ENCODE measurements at places on chromosomes 2 and 18.

DNA sequence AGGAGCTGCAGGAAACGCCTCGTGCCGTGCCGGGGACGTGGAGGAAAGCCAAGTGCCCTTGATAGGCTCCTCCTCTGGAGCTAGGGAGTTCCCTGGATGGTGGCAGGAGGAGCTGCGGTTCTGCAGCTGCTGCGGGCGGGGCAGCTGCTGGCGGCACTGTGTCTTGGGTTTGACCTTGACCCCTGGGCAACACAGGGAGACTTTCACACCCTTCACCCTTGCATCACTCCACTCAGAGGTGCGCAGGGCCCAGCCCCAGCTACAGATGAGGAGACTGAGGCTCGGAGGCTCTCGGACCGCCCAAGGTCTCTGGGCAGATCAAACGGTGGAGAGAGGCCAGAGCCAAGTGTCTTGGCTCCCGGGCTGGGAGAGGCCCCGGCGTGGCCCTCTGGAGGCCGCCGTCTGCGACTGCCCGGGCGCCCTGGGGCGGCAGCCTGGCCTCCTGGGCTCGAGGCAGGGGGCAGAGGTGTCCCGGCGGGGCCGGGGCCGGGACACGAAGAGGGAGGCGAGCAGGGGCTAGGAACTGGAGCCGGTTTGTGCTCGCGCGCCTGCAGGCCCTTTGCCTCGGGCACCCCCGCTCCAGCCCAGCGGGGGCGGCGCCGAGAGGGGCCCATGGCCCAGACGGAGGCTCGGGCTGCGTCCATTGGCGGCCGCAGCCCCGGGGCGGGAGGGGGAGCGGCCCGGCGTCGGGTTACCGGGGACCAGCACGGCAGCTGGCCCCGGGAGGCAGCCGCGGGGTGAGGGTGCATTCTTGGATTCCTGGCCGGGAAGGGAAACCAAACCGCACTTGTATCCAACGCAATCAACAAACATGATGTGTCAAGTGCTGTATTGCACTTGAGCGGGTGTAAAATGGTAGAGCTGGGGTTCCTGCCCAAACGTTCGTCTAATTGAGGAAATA lies 129.6 kb upstream of the SLC1A4 start:
- no peak for DNase-seq

DNA sequence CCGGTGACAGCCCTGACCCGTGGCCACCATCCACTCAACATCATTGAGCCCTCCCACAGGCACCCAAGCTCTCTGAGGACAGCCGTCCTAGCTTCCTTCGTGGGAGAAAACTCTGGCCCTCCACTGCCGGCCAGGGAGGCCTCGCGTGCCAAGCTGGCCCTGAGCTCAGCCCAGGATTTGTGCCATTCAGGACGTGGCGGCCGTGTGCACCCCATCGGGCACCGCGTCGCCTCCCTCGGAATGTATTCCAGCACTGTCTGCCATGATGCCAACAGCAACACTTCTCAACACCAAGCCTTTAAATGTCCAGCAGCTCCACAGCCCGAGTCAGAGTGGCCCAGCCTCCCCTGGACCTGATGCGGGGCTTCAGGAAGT lies 35.7 kb downstream of the ZNF516 start:
- no peak for DNase-seq

GRCh38 chr18:61982475-61982874 lies 89.7 kb upstream of the RNF152 start:
- DNase-seq: no peak

GRCh38 chr2:240637116-240637900 lies 12.0 kb downstream of the GPR35 start:
- DNase-seq: no peak

GRCh38 chr2:70651727-70652126 lies 98.1 kb upstream of the TGFA start:
- no peak for DNase-seq

DNA sequence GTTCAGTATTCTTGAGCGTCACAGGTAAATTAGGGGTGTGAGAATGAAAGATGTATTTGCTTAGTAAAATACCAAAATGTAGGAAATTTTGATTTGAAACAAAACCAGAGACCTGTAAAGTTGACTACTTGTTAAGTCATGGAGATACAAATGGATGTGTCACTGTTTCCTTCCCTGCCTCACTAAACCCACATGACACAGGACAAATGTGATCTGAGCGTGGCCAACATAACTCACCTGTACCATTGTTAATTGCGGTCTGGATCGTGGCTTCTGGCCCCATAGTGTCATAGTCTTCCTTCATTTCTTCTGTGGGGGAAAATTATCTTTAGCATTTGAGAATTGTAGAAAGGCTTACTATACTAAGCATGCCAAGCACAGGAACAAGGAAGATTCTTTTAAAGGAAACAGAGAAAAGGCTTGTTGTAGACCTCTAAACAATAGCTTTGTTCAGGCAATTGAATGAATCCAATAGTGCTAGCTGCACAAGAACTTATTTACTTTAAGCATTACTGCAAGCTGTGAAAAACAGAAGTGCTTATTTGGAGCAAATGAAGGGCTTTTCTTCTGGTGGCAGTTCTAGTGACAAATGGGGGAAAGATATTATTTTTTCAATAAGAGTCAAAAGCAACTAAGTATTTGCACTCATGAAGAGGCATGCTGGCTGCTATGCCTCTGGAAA lies 95.2 kb downstream of the ZEB2 start:
- DNase-seq: no peak

DNA sequence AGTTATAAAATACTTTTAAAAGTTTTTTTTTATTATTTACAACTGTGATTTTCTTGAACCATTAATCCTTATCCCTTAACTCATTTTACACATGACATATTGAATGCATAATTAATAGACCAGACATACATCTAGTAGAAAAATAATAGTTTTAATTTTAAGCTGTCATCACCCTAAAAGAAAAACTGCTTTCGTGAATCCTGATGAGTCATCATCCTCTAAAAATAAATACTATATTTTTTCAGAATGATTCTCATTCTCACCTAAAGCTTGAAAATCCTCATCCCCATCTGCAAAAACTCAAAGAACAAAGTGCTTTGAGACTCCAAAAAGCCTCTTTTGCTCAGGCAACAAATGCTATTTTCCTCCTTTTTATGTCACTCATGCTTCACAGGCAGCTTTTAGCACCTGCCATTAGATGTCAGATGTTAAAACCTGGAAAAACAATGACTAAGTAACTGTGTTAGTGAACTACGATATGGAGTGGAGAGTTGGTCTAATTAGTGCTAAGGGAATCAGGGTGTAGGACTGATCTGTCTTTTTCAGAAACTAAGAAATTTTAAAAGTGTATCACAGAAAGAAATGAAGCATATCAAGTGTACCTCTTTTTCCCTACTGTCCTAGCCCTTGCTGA lies 297.6 kb downstream of the TMX3 start:
- DNase-seq: no peak

- no peak for DNase-seq
These were observed 577.4 kb upstream of the GCFC2 start for GRCh38 chr2:76288146-76288545.

GRCh38 chr2:142840436-142840835 lies 37.0 kb upstream of the KYNU start:
- DNase-seq: no peak

GRCh38 chr2:159456500-159457426 lies 159.6 kb downstream of the BAZ2B start:
- no peak for DNase-seq

GRCh38 chr2:56108806-56109205 lies 75.0 kb upstream of the CCDC85A start:
- DNase-seq: no peak

- DNase-seq: no peak
These were observed 287.3 kb downstream of the CMPK2 start for GRCh38 chr2:6578416-6578815.

GRCh38 chr2:230942920-230943896 lies 18.2 kb upstream of the GPR55 start:
- no peak for DNase-seq

DNA sequence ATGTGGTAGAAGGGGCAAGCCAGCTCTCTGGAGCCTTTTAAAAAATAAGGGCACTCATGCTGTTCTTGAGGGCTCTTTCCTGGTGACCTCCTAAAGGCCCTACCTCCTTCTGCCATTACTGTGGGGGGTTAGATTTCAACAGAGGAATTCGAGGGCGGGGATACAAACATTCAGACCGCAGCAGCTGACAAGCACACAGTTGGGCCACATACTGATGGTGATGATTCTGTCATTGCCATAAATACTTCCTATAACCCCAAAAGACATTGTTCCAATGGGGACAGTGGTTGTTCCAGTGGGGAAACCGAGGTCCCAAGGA lies 67.0 kb downstream of the TSHZ1 start:
- DNase-seq: no peak

DNA sequence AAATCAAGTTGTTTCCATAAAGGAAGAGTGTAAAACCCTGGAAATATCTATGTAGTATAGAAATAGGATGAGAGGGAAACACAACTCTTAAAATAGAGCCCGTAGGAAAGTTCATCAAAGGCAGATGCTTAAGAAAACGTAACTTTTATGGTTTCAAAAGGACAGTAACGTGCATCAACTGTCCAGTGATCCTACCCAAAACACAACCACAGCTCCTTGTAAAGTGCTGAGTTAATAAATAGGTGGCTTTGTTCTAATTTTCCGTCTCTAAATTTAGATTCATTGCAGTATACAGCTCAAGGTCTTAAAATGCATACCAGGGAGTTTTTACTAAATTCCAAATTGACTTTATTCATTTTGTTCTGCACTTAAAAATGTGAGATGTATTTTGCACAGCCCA lies 282.1 kb upstream of the ID2 start:
- no peak for DNase-seq

GRCh38 chr2:15072836-15073235 lies 440.3 kb downstream of the LRATD1 start:
- no peak for DNase-seq

DNA sequence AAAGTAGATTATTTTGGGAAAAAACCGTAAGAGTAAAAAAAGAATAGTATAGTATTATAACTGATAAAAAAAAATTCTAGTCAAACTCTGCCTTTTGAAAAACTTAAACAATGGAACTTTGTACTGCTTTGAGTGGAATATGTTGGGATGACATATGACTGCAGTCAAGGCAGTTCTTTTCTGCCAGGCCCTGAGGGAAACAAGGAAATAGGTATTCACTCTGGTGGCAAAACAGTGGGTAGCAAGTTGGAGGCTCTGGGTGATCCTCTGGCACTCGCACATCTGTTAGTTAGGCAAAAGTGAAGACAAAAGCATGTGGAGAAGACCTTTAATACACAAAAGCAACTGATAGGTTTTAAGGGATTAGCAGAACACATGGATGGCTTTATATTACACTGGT lies 102.2 kb downstream of the ARHGEF33 start:
- no peak for DNase-seq

- DNase-seq: no peak
These were observed 41.6 kb downstream of the PKDCC start for GRCh38 chr2:42089340-42089925.

GRCh38 chr2:224126440-224126839 lies 87.4 kb upstream of the SERPINE2 start:
- no peak for DNase-seq

DNA sequence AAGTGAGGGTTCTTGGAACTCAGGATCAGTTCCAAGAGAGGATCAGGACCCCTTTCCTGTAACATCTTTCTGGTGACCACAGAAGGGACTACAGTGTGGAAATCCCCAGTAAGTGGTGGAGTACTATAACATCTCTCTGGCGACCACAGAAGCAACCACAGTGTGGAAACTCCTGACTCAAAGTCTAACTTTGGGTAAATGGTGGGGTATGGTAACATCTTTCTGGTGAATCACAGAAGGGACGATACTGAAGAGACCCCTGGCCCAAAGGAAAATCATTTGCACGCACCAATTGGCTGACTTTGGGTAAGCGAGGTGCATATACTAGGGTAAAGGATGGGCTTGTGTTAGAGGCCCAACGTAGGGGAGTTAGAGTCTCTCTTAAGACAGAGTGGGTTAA lies 56.3 kb upstream of the GULP1 start:
- no peak for DNase-seq

DNA sequence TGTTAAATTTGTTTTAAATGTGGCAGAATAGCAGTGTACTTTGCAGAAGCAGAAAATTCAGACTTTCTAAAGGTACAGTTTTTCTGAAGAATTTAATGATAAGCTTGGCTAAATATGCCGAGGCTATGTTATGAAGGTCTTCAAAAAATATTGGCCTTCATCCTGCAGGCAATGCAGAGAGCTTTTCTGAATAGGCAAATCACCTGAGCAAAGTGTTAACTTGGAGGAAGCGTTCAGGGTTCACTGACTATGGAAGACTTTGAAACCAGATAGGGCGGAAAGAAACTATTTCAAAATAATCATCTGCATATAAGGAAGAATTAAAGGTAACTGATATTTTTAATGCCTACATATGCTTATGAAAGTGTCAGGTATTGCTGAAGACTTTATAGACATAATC lies 133.7 kb upstream of the SETBP1 start:
- no peak for DNase-seq

- no peak for DNase-seq
These were observed 62.3 kb downstream of the SOWAHC start for GRCh38 chr2:109676346-109676902.

GRCh38 chr2:237824085-237824484 lies 25.5 kb downstream of the RBM44 start:
- no peak for DNase-seq

- no peak for DNase-seq
These were observed 77.9 kb upstream of the SATB2 start for GRCh38 chr2:199535445-199536177.

DNA sequence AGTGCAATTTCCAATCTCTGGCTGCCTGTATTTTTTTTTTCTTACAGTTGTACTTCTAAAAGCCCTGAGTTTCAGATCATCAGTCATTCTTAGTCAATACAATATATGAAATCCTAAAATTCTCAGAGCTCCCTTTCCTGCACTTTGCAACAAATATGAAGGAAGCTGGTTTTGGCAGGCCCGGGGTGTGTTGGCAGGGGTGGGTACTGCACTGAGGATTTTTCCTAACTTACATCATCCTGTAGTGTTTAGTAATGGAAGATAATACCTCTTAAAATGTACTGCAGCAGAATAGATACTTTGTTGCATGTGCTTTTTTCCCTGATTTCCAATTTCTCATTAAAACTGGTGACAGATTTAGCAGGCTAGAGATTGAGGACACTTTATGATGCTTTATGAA lies 374.6 kb downstream of the PTH2R start:
- DNase-seq: no peak

DNA sequence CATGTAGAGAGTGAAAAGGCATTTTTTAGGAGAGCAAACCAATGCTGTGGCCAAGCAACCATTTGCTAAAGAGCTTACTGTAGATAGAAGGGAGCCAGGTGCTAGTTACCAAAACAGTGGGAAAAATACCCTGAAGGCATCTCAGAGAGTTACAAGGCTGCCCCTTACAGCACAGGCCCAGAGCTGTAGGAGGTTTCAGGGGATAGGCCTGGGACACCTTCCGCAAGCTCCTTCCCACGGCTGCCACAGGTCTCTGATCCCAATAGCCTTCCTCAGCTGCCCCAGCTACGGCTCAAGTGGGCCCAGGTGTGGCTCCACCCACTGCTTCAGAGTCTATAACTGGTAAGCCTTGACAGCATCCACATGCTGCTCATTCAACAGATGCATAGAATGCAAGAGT lies 18.2 kb upstream of the PPM1B start:
- DNase-seq: no peak

DNA sequence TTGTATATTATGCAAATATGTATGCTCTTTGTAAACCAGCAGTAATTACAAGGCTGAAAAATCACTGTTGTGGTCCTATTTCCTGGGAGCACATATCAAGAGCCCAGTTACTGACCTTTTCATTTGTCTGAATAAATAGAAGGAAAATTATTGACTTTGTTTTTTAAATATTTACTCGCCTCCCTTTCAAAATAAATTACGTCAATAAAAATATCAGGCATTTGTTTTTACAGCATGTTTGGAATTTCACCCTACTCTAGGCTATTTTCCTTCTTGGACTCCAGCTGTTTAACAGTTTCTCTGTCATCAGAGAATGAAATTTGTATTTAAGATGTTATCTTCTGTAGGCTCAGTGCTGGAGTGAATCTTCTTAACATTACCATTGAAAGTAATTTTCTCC lies 59.9 kb upstream of the LRATD1 start:
- DNase-seq: no peak
